ENCODE measurements at places on chromosomes 4 and X.

- DNase-seq, result no peak
Measured at GRCh38 chrX:1274786-1275185, 6.2 kb downstream of the CSF2RA start.

- DNase-seq, result no peak
Measured at GRCh38 chr4:139515531-139515958, 40.5 kb downstream of the SETD7 start.

- DNase-seq, result no peak
Measured at GRCh38 chrX:50000937-50001542, 78.6 kb downstream of the CLCN5 start.

DNA sequence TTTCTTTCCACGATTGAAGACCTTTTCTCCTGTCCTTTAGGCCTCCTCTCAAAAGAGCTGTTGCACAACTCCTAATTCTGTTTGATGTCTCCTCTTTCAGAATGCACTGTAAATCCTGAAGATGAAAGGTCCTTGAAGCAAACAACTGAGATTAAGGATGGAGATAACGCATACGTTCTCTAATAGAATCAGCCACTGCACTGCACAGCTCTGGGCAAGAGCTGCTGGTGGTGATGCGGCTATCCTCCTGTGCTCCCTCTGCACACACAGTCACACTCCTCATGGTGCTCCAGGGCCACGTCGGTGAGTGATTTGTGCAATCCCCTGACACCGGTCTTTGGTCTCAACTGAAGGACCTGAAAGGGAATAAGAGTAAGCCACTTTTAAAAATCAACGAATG is 208.7 kb downstream of the PDGFC start:
- DNase-seq, result peak; percentile 2

DNA sequence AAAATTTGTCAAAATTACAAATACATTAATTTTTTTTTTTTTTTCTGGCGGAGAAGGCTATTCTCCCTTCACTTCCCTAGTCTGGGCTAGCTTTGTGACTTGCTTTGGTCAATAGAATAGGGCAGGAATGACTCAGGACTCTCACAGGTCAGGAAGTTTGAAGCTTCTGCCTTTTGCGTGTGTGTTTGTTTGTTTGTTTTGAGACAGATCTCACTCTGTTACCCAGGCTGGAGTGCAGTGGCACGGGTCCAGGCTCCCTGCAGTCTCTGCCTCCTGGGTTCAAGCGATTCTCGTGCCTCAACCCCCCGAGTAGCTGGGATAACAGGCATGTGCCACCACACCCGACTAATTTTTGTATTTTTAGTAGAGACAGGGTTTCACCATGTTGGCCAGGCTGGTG is 55.9 kb upstream of the USP9X start:
- no peak for DNase-seq

DNA sequence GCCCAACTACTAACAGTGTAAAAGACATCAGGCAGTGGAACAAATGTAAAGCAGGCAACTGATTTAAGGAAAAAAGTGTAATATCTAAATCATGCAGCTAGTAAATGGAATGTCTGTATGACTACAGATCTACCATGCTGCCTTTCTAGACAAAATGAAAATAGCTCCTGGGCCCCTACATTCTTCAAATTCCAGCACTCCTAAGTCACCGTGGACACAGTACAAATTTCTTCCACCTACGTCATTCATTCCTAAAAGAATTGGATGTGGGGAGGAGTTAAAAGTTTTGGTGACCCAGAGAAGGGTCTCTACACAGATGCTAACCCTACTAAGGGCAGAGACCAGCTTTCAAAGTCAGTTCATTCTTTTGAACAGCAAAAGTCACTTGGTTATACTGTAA is 137.2 kb upstream of the ARHGEF9 start:
- DNase-seq, result no peak

DNA sequence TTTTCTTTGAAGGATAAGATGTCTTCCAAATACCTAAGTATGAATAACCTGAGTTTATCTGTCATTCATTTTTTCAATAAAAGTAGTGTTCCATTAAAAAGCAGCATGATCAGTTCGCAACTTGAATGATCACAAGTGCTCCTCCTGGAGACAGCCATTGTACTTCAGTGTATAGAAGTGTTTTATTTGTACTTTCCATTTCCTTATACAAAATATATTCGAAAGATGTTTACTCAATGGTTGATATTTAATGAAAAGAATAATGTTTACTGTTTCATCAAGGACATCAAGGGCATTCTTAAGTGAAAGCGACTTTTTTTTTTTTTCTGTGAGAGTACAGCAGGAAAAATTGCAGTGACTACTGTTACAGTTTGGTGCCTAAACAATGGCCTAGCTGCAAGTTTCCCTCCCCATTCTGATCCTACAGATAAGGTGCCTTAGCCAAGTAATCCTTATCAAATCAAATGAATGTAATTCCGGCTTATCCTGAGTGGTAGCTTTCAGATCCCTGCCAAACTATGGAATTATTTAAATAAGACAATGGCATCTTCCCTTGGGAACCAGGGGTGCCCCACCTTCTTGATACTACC is 69.0 kb upstream of the IL15 start:
- no peak for DNase-seq

DNA sequence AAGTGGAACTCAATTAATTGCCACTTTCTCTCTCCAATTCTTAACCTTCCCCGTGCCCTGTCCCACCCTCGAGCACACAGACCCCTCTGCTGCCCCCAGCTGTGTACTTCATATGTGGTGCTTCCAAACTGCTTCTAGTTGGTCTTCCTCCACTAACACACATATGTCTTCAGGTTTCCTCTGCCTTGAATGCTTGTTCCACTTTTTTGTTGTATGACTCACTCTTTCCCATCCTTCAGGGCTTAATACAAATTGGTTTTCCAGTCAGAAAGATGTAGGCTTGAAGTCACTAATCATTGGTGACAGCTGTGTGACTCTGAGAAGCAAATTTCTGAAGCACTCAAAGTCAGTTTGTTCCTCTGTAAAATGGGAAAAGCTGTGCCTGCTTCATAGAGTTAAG is 30.6 kb downstream of the TRIM2 start:
- DNase-seq, result no peak

GRCh38 chr4:55615008-55615407 is 21.1 kb downstream of the NMU start:
- no peak for DNase-seq

DNA sequence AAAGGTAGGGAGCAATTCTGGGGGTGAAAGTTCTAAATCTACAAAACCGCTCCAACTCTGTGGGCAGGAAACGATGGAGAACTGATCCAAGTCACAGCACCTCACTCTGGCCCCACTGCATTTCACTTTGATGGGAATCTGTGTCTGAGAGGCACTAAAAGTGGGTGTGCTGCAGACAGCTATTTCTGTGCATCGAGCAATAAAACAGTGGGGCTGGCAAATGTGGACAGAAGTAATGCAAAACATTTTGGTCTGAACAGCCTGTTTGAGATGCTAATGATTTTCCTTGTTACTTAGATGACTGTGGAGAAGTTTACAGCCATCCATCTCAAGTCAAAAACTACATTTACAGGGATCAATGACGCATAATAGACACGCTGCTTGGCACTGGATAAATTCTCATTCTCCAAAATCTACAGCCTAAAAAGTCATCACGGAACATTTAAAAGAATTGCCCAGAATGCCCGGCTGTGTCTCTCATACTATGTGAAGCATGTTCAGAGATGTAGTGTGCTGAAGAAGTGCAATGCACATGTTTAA is 1671.6 kb upstream of the TENM3 start:
- DNase-seq, result no peak

DNA sequence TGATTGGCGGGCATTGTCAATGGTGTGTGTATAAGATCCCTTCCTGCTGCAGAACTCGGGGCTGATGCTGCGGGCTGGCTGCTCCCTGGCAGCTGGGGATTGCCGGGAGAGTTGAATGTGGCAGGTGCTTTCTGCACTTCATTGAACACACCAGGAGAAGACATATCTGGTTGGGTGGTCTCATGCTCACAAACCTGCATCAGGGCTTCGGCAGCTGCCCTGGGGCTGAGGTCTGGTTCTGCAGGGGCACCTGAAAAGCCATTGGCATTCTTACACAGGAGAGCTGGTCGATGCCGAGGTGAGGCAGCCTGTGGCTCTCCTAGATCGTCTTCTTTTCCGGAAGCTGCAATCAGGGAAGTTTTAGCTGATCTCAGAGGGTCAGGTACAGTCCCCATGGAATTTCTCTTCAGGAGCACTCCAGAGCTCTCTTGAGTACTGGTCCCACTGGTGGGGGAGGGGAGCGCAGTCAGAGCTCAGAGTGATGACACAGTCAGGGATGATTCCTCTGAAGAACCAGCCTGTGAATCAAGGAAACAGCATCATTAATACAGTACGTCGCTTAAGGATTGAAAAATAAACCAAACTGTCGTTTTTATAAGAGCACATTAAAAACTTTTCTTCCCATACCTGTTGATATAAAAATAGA is 57.8 kb downstream of the GPRIN3 start:
- DNase-seq, result peak; percentile 42

- no peak for DNase-seq
Measured at GRCh38 chr4:138449938-138450337, 207.8 kb upstream of the SLC7A11 start.

DNA sequence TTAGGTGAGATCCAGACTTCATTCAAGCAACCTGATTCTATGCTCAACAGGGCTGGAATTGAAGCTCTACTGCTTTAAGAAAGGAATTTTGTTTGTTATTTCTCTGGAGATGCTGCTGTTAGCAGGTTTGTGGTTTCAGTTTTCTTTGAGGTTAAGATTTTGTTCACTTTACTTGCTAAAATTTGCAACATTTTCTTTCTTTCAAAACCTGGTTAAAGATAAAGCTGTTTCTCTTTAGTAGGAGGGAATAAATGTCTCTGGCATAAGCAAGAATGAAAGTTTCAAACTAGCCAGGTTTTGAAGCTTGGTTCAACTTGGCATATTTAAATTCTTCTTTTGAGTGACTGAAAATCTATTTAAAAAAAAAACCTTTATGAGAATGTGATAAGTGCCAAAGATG is 660.6 kb upstream of the NR3C2 start:
- DNase-seq, result no peak

Data from NCI-H187 treated with DMSO at 0.1 percent for 48 hours (cell line).